ENCODE measurements at places on chromosomes 5 and 9.
A peak's percentile ranks its signal among the peaks of the same experiment; 100 is the strongest.

- no peak for DNase-seq
These were observed 66.7 kb downstream of the KCNIP1 start for GRCh38 chr5:170570476-170570875.

GRCh38 chr9:114606068-114606467, 5.0 kb upstream of the TMEM268 start:
- DNase-seq: no peak

GRCh38 chr5:112958093-112959088, 18.2 kb upstream of the DCP2 start:
- peak; percentile 95 for DNase-seq

DNA sequence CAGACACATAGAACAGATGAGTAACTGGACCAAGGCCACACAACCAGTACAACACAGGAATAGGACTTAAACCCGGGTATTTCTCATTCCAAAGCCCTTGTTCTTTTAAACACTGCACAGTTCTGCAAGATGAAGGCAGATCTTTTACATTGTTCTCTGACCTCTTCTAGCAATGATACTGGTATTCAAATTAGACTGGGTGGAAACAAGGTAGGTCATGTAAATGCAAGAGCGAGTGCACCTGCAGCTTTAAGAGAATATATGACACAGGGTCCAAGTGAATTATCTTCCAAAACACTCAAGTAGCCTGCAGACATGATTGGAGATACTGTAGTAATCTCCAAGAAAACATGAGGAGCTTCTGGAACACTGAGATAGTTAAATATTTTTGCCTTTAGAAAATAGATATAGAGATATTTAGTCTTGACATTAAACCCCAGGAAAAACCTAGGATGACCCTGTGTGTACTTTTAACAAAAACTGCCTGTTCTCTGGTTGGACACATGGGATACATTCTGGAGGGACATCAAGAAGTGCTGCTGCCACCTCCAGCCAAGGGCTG, 130.6 kb upstream of the EPB41L4A start:
- DNase-seq: no peak

DNA sequence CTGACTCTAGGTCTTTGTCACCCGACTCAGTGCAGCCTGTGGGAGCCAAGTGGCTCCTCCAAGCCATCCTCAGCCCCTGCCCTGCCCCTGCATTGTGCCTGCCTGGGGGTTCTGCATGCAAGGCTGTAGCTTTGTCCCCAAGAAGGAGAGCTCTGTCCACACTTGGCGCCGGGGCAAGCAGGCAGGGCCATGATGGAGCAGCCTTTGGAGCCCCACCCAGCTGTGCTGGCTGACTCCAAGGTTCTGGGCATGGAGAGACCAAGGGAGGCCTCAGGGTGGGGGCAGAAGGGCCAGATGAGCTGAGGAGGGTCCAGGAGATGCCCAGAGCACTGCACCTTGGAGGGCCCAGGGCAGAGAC, 226.2 kb downstream of the CACNA1B start:
- DNase-seq: no peak

DNA sequence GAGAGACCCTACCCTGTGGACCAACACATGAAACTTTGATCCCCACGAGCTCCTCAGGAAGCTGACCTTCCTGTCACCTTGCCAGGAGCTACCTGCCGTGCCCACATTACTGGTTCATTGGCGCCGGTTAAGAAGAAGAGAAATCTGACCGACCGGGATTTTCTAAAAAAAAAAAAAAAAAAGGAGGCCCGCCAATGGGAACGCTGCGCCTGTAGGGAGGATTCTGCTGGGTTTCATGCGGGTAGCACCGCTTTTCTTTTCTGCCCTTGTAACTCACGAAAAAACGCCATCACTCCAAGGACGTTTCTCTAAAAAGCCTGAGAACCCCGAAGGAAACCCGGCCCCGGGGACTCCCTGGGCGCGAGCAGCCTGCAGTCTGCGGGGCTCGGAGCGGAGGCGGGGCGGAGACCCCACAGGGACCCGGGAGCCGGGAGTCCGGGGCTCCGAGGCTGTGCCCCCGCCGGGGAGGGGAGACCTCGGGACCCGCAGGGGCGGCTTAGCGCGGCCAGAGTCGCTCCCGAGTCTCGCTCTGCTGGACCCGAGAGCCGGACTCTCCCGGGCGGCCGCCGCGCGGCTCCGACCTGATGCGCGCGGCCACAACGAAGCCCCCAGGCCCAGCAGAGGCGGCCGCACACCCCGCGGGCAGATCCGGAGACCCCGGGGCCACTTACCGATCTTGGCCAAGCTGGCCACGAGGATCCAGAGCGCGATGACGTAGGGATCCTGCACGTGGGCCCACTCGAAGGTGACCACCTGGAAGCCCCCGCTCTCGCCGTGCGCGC, 617 bp downstream of the SLC9A3 start:
- no peak for DNase-seq

DNA sequence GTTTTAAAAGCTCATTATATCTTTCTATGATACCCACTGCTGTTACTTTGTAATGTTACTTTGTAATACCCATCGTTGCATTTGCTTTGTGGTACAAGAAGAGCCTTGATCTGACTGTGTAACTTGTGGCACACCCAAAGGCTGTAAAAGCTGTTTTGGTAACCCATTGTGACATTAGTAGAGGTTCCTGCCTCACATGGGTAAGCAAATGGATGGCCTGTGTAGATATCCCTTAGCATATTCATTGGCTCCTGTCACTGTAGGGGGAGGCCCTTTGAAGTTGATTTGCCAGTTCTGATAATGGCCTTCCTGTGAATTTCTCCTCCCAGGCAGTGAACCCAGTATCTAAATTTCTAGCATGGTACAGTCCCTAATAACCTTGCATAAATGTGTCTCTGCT, 15.7 kb downstream of the CDK20 start:
- DNase-seq: no peak

DNA sequence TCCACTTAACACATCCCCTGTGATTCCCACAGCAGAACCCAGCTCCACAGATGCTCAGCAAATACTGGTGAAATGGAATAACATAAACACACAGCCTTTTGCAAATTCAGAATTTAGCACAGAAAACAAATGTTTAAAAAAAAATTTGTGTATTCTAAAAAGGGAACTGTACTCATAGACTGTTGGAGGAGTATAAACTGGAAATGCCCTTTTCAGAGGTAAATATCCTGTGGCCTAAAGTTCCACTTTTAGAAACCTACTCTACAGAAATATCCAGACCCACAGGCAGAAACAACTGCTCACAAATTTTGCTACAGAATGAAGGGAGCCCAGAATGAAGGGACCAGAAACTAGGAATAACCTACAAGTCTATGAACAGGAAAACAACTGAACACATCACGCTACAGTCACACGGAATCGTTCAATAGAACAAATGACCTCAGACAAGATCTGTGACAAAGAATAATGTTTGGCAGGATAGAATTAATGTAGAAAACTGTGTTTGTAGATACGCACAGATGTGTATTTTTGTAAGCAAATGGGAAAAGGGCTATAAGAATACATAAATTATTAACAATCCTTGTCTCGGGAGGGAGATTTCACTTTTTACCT, 78.5 kb downstream of the SHB start:
- DNase-seq: no peak

GRCh38 chr9:131663288-131663687, 76.6 kb downstream of the RAPGEF1 start:
- DNase-seq: no peak

DNA sequence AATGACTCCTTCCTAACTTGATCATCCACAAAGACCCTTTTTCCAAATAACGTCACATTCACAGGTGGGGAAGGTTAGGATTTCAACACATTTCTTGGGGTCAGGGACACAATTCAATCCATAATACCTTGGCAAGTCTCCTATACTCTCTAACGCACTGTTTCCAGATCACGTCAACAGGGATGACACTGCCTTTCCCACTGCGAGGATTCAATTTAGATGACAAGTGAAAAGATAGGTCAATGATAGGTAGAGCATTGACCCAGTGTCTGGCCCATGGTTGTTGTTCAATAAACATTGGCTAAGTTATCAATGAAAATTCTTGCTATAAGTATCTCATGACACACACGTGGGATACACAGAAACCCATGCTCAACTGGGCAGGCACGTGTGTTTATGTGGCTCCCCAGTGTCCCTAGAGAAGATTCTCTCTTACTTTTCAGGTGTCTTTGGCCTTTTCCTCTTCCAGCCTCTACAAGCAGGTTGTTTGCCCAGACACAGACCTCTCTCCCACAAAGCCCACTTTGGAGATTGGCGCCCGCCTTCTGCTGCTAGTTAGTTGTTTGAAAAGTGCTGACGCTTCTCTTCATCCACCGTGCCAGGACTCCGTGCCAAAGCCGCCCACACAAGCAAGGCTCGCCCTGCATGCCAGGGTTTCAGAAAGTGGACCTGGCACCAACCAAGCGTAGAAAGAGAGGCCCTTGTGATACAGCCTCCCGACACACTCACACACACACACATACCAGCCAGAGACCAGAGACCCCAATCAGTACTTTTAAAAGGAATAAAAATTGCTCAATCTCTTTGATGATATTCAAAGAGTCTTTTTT, 594.5 kb downstream of the BNC2 start:
- DNase-seq: no peak

DNA sequence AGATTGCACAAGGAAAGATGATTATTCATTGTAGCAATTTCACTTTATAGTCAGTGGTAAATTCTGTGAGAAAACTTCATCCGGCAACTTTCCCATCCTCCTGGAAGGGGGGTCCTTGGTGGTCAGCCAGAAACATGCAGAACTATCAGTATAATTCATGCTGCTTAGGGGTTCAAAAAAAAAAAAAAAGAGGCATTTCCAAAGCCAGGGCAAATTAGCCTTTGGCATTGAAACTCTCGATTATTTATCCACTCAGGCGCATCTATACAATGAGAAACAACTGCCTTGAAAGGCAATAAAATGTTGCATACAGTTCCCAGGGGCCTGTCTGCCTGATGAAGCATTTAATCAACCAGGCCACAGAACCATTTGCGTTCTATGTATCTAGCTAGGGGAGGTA, 263.3 kb downstream of the TMEM167A start:
- no peak for DNase-seq
